ENCODE measurements at places on chromosomes 11 and 22.

GRCh38 chr11:65432100-65432650 lies 9.6 kb downstream of the NEAT1 start:
- DNase-seq: no peak

DNA sequence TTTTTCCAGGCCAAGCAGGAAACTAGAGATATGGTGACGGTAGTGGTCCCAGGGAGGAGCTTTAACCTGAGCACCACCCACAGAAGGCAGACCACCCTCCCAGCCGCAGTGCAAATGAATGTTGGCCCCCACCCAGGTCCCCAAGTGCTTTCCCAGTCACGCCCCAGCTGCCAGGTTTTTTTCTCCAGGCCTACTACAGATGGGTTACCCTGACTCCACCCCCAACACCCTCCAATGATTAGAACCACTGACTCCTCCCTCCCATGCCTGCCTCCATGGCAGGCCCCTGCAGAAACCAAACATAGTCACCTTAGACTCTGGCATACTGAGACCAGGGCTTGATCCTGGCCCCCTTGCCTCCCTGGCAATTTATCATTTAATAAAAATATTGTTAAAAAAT lies 58.7 kb upstream of the CHST1 start:
- DNase-seq: no peak

GRCh38 chr11:64747961-64748665 lies 4.2 kb upstream of the RASGRP2 start:
- DNase-seq: no peak

- DNase-seq: no peak
Observed at GRCh38 chr11:85737738-85738137, 51.7 kb upstream of the CCDC89 start.

DNA sequence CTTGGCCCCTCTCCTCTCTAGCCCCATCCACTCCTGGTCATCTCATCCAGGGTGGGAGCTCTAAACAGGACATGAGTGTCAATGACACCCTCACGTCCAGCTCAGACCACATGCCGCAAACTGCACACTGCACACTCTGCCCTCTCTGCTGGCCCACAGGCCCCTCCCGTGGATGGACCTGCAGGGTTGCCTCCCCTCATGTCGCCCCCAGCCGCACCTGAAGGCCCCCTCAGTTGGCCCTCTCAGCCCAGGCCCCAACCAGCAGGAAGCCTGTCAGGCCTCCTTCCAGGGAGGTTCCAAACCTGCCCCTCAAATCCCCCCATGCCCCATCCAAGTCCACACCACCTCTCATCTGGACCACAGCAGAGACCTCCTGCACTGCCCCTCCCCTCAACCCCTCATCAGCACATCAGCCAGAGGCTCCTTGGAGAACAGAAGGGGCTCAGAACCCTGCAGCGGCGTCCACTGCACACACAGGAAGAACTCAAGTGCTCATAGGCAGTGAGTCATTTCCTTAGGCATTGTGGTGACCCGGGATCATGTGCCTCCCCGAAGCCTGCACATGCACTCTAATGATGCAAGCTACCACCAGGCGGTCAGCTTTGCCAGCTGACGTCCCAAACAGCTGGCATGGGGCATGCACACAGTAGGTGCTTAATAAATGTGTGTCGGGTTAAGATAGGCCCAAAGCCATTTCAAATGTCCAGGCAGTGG lies 12.9 kb upstream of the CDKN1C start:
- DNase-seq: no peak

GRCh38 chr11:124168796-124169195 lies 14.3 kb upstream of the OR10D3 start:
- DNase-seq: no peak

DNA sequence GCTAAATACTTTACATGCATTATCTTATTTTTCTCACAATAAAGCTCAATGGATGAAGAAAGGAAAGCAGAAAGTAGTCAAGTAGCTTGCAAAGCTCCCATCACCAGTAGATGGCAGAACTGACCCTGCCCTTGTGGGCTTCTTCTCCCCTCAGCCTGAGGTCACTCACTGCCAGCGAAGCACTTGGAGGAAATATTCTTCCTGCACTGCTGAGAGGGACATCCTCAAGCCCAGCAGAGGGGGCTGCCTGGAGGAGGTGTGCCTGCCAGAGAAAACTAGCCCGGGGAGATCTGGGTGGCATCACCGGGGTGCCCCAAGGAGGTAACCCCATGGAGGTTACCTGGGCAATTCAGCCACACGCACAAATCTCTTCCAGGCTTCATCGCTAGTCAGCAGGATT lies 6.6 kb downstream of the APOL4 start:
- no peak for DNase-seq

- DNase-seq: peak; percentile 67
Observed at GRCh38 chr11:65206441-65206841, 24.7 kb downstream of the CAPN1 start.

DNA sequence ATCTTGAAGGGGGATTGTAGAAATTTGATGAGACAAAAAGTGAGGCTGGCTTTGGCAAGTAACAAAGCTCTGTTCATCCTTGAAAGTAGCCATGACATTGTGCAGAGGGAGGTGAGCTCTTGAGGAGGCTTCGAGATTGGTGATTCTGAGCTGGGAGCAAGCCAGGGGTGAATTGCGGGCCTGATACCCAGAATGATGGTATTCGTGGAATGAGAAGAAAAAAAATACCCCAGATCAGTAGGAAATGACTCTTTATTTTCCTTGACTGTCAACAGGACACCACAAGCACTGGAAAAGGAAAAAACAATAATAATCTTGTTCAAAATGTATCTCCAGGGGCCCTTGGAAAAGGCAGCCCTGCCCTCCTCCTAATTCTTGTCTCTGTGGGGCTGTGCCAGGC lies 62.7 kb downstream of the TSPAN18 start:
- DNase-seq: no peak

DNA sequence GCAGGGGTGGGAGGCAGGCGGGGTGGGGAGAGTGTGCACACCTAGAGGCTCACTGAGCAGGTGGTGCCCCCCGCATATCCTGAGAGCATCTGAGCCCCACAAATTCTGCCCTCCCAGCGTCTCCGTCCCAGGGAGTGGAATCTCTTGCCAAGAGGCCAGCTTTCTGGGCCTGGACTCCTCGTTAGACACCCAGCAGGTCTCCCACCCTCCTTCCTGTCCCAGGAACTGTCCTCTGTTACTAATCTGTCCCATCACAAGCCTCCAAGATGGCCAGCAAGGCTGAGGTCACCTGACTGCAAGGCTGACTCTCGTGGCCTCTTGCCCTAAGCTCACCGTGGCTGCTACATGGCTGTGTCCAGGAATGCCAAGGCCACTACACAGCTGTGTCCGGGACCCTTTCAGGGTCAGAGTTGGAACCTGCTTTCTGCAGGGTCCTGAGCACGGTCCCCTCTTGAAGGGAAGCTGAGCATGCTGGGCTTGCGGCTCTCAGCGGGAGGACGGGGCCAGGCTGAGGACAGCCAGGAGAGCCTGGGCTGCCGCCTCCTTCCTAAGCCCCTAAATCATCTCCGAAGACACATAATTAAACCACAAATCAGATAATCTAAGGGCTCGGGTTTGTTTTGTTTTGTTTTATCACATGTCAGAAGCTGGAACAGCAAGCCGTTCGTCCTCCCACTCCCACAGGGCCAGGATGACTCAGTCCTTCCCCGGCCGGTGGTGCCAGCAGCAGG lies 1327.3 kb downstream of the TBC1D22A start:
- DNase-seq: peak; percentile 91

- no peak for DNase-seq
Observed at GRCh38 chr11:57418131-57418530, 8.8 kb downstream of the SLC43A3 start.

GRCh38 chr11:76453248-76453647 lies 8.4 kb downstream of the EMSY start:
- DNase-seq: no peak

GRCh38 chr11:65563601-65564000 lies 5.4 kb upstream of the LTBP3 start:
- DNase-seq: no peak

DNA sequence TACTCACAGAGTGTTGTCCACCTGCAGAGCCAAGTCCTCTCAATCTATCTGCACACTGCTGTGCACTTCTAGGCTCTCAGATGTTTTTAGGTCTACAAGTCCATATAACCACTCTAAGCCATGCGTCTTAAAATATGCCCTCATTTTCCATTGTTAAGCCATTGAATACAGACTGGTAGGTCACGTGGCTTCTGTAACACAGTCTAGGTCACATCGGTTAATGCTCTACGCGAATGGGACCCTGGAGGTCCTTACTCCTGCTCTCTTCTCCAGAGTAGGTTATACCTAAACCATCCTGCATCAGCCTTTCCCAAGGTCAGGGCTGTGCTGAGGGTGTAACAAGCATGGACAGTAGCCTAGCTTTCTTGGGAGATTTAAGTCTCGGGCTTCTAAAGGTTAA lies 819 bp downstream of the JAML start:
- DNase-seq: no peak

- DNase-seq: no peak
Observed at GRCh38 chr11:75845324-75845723, 30.3 kb downstream of the UVRAG start.

DNA sequence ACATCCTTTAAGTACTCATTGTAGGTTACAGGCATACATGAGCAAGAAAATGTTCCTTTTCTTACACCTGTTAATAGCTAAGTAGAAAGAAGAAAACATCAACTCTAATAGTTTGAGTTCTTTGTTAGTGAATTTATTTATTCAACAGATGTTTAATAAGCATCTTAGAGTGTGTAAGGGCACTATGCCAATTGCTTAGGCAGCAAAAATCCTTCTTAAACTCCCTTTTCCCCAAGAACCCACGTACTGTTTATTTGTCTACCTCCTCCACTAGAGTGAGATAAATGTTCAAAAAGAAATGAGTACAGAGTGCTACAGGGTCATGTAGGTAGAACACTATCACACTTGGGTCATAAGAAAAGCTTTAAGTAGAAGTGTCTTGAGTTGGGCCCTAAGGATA lies 131.4 kb downstream of the CD44 start:
- no peak for DNase-seq

GRCh38 chr11:117881217-117881616 lies 4.8 kb upstream of the FXYD6 start:
- DNase-seq: no peak

- DNase-seq: no peak
Observed at GRCh38 chr11:69816671-69817070, 2.5 kb downstream of the FGF3 start.

DNA sequence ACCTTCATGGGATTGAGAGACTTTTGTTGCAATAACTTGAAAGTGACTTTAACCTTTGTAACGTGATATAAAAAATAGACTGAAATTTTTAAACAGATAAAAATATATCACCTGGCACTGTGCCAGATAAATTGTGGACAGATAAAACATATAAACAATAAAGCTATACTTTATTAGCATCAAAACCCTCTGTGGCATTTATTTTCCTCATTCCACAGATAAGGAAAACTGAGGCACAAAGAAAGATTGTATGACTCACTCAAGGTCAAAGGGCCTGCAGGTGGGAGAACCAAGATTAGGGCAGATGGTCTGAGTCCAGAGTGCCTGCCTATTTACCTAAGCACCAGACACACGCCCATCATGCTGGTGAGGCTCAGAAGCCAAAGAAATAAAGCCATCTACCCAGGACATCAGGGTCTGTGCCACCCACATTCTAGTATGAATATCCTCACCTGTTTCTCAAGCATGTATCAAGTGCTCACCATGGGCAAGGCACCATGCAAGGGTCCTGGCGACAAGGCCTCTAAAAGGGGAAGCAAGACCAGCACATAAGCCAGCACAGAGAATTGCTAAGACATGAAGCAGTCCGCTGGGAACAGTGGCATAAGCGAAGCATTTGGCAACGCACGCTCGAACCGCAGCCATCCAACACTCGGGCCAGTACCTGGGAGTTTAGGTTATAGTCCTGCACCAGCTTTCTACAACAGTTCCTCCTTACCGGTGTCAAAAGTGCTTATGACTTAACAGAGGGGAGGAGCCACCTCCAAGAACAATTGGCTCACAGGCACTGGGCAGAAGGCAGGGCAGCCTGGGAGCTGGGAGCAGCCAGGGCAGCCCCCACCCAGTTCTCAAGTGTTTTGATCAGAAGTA lies 17.6 kb downstream of the MYH9 start:
- DNase-seq: no peak

- DNase-seq: no peak
Observed at GRCh38 chr11:92269021-92269420, 44.4 kb downstream of the FAT3 start.

GRCh38 chr11:114036147-114036811 lies 23.2 kb upstream of the ZBTB16 start:
- DNase-seq: peak; percentile 90

DNA sequence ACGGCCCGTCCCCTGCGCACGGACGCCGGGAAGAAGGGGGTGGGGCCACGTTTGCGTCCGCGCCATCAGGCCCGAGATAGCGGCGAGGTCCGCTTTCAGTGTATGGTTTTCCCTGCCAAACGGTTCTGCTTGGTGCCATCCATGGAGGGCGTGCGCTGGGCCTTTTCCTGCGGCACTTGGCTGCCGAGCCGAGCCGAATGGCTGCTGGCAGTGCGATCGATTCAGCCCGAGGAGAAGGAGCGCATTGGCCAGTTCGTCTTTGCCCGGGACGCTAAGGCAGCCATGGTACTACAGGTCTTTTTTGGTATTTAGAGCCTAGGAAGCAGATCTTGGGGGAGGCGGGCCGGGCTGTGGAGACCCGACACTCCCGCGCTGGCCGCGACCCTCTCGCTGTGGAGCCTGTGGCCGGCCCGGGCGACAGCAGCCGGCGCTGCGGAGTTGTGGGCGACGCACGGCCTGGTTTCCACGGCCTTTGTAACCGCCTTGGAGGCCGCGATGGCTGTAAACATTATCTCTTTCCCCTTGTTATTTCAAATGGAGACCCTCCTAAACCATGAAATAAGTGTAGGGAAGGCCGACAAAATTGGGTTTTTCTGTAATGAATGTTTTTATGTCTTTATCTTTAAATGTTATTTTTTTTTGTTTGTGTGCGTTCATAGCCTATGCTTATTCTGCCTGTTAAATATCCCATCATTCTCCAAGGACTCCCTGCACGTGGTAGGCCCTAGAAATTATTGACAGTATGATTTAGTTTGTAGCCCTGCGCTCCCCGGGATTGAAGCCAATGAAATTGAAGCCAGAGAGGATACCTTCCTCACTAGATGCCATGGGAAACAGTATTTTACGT lies at the start of gene AASDHPPT:
AASDHPPT (plus strand) TSS at position 54 of the 847 bp plus-strand sequence; CDS start at position 103, 49 bp downstream.
- no peak for DNase-seq

- no peak for DNase-seq
Observed at GRCh38 chr11:130766650-130767565, 149.4 kb downstream of the SNX19 start.

DNA sequence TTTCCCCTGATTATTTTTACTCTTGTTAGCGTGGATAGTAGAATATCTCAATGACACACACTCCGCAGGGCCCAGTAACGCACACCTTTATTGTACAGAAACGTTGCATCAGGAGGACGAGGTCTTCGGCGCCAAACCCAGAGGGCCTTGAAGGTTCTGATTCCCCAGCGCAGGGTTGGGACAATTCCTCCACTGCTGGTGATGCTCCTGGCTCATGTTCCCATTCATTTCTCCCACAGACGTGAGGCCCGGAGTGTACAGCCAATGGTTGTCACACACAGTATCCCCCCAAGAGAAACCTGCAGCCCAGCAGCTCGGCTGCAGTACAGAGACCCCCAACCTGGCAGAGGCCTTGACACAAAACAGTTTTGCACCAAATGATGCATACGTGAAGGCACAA lies 6.1 kb upstream of the ANO1 start:
- peak; percentile 37 for DNase-seq

Data from suprapubic skin (tissue), 4 donors.